Stimulated activated CD8-positive, alpha-beta memory T cell treated with anti-CD3 and anti-CD28 coated beads, Interleukin-4, amount 100 ng/mL, for 4 hours (primary cell): ENCODE measurements at places on chromosomes 4 and X.

DNA sequence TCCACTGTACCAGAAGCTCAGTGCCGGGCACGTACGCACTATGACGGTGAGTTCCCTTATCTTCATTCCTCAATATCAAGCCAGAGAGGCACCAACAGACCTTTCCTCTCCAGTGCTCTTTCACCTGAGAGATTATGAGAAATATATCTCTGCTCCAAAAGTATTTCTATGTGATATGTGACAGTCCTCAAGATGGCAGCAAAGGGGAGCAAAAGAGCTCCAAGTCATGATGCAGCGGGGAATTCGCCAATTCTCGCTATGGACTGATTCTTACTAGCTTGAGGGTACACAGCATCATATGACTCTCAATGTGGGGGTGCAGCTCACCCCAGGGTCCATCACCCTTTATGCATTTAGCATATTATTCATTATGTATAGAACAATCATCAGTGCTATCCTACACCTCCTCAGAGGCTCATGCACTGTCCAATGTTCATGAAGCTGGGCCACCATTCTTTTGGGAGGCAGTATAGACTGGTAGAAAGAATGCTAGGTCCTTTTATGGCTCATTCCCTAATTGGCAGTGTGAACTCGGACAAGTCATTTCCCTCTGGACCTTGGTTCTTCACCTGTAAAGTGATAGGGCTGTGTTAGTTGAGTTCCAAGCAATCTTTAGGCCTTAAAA lies 12.8 kb upstream of the IQSEC2 start:
- DNase-seq = no peak

- no peak for DNase-seq
Observed at GRCh38 chrX:79078114-79078513, 66.4 kb upstream of the GPR174 start.

DNA sequence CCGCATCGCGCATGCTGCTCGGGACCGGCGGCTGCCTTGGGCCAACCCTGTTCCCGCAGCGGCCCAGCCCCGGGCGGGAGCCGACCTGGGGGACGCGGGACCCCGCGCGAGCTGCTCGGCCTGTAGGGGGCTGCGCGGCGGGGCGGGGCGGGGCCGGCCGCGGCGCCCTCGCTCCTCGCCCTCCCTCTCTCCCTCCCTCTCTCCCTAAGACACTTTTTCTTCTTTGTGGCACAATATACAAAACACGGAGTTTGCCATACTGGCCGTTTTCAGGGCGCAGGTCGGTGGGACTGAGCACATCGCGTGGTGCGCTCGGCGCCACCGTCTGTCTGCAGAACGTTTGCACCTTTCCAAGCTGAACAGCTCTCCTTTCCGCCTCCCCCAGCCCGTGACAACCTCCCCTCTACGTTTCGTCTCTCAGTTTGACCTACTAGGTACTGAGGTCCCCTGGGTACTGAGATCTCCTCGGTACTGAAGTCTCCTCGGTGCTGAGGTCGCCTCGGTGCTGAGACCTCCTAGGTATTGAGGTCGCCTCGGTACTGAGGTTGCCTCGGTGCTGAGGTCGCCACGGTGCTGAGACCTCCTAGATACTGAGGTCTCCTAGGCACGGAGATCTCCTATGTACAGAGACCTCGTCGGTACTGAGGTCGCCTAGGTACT lies 261.1 kb upstream of the PLCXD1 start:
- no peak for DNase-seq

GRCh38 chrX:100447655-100448397 lies 37.8 kb upstream of the PCDH19 start:
- DNase-seq = no peak

GRCh38 chr4:108270466-108271450 lies 102.0 kb upstream of the LEF1 start:
- DNase-seq = no peak

DNA sequence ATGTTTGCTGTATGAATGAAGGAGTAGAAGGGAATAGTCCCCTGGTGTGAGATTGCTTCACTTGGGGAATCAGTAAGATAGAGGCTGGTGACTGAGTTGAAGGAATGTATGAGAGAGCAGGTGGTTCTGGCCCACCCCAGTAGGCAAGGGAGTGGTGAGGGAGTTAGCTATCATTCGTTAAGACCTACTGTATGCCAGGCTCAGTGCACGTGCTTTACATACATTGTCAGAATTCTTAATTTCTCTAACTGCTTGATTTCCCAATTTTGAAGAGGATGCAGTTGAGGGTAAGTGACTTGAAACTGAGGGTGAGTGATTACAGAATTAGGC lies 700 bp downstream of the VMA21 start:
- DNase-seq = no peak

- DNase-seq = no peak
Observed at GRCh38 chr4:175422331-175422730, 389.7 kb downstream of the GPM6A start.

DNA sequence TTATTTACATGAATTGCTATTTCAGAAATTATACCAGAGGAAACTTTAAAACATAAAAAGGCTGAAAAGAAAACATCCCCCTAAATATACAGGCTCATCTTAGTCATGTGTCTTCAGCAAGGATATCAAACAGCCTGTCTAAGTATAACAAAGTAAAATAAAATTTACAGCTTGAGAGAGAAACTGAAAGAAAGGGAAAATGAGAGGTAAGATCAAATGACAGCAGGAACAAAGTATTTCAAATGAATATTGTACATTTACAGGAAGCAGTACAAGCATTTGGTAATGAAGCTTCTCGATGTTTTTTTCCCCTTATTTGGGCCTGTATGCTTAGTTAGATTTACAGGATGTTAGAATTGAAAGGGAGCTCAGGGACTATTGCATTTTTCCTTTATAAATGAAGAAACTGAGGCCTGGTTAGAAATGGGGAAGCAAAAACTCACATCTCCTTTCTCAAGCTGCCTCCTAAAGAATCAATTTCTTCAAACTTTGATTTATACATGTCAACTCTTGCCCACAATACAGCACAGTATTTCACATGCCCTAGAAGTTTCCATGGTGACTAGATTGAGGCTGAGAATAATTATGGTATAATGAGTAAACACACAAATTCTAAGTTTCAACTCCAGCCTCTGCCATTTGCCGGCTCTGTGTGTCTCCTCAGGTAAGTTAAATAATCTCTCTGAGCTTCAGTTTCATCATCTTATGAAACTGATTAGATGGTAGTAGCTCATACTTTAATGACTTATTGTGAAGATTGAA lies 29.3 kb downstream of the DAPP1 start:
- no peak for DNase-seq

DNA sequence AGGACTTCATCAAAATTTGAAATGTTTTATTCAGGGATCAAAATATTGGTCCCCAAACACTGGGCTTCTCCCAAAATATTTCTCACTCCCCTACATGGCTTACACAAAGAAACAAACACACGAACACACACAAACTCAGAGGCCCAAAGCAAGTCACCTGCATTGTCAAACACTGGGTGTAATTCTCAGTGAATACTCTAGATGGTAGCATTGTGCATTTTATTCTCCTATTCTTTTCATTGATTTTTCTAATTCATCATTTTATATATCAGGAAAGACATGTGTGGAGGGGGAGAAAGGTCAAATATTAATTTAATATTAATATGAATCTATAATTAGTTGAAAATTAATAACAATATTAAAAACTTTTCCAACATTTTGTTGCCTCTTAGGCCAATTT lies 72.3 kb upstream of the TNMD start:
- DNase-seq = no peak

- no peak for DNase-seq
Observed at GRCh38 chrX:1582686-1583437, 8.5 kb upstream of the AKAP17A start.

DNA sequence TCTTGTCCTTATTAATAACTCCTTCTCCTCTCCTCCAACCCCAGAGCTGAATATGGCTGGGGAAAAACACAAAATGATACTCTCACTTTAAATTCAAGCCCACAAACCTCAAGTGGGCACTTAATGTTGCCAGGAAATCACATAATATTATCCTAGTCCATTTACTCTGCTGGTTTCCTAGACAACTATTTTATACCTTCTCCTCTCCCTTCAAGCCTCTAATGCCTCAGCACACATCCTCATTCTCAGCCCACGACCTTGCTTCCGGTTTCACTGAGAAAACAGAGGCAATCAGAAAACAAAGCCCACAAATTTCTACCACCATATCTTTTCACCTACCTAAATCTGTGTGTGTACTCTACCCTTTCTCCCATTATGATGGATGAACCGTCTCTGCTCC lies 12.1 kb upstream of the CLCN5 start:
- DNase-seq = no peak

DNA sequence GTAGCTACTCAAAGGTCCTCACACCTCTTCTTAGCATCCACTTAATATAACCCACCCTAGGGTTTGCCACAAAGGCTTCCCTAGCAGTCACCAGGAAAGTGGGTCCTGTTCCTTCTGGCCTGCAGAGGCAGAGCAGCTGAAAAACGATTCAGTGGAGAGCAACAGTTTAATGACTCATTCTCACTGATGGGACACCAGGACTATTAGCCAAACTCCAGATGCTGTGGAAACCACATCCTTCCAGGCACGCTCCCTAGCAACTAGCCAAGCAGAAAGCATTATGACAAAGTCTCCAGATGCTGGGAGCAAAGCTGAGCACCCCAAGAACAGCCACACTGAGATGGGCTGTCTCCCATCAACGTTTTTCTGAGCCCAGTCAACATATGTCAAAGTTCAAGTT lies 30.3 kb upstream of the UTP14A start:
- DNase-seq = no peak

DNA sequence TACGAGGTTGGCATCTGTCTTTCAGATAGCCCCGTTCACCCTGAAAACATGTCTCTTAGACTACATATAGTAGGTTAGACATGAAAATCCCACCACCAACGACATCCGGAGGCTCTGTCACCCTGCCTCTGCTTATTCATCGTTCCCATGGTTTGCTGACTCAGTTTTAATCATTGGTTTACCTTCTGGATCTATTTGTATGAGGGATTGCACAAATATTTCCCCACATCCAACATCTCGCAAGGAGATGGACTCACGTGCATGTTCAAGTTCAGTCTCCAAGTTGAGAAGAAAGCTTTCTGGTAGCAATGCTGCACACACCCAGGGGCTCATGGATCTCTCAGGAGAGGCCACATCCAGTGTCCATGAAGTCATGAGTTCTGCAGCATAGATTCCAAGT lies 10.8 kb downstream of the CETN2 start:
- DNase-seq = no peak

- no peak for DNase-seq
Observed at GRCh38 chrX:121191779-121192178, 144.4 kb downstream of the GLUD2 start.

DNA sequence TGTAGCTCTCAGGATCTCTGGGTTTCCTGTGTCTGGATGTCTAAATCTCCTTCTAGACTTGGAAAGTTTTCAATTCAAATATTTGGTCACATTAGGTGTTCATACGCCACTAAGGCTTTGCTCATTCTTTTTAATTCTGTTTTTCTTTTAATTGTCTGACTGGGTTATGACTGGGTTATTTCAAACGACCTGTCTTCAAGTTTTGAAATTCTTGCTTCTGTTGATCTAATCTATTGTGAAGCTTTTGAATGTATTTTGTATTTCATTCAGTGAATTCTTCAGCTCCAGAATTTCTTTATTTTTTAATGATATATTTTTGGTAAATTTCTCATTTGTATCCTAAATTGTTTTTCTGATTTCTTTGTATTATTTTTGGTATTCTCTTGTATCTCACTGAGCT lies 81.0 kb upstream of the PCDH10 start:
- DNase-seq = no peak

- DNase-seq = no peak
Observed at GRCh38 chr4:72473434-72473900, 95.6 kb downstream of the ADAMTS3 start.

GRCh38 chr4:97593248-97593647 lies 550.0 kb downstream of the STPG2 start:
- no peak for DNase-seq

GRCh38 chr4:55854129-55854528 lies 681 bp downstream of the EXOC1 start:
- DNase-seq = no peak

DNA sequence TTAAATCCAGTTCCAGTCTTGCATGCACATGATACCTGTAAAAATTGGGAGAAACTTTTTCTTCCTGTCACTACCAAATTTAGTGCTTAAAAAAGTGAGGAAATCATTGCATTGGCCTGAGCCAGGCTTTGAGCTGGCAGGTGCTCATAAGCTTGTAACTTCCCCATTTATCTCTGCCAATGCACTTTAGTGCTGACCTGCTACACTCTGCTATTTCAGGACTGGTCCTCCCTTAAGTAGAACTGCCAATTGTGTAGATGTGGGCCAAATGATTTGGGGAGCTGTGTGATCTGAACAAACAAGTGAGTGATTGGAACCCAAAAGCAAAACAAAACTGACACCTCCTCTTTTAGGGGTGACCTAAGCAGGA lies 51.8 kb downstream of the ZNF827 start:
- no peak for DNase-seq

- DNase-seq = no peak
Observed at GRCh38 chr4:87093443-87094123, 126.8 kb downstream of the KLHL8 start.

- no peak for DNase-seq
Observed at GRCh38 chr4:145567516-145567915, 51.7 kb upstream of the MMAA start.

GRCh38 chr4:169225058-169225751 lies 45.6 kb downstream of the SH3RF1 start:
- no peak for DNase-seq

- no peak for DNase-seq
Observed at GRCh38 chr4:140790171-140790570, 34.0 kb upstream of the TBC1D9 start.

DNA sequence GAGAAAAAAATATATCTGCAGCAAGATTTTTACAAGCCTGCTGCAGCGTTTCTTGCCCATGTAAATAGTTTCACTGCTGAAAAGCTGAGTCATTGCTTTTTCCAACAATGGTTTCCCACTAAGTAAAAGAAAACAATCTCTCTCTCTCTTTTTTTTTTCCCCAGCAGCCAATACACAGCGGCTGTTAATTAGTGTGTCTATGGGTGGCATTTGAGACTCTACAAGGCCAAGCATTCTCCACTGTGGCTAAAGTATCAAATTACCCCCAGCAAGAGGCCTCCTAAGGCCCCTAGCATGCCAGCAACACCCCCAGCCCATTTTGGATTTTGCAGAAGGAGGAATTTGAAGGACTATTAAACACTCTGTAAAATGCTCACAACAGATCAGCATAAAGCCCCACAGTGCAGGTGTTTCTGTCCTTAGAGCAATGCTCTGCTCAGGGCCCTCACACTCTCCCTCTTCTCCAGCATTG lies 837.4 kb downstream of the TRIML1 start:
- no peak for DNase-seq

DNA sequence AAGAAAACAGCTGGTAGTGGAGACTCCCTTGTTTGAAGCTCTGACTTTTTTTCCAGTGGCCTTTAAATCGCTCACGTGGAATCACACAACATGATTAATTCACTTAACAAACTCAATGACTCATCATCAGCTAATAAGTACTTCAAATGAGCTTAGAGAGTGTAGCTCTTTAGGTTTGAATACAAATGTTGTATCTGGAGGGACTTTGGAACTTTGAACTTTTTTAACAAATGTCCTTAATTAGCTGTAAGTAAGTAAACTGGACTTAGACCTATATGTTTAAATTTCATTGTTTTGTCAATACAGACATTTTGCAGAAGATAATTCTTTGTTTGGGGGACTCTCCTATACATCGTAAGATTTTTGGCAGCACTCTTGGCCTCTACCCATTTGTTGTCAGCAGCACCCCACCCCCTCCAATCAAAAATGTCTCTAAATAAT lies 581.1 kb downstream of the SPRY1 start:
- DNase-seq = no peak

GRCh38 chr4:186755550-186756519 lies 32.2 kb upstream of the FAT1 start:
- DNase-seq = no peak

- DNase-seq = no peak
Observed at GRCh38 chrX:106959901-106960300, 39.7 kb downstream of the CLDN2 start.
